ENCODE measurements at places on chromosomes 2 and 18.

DNA sequence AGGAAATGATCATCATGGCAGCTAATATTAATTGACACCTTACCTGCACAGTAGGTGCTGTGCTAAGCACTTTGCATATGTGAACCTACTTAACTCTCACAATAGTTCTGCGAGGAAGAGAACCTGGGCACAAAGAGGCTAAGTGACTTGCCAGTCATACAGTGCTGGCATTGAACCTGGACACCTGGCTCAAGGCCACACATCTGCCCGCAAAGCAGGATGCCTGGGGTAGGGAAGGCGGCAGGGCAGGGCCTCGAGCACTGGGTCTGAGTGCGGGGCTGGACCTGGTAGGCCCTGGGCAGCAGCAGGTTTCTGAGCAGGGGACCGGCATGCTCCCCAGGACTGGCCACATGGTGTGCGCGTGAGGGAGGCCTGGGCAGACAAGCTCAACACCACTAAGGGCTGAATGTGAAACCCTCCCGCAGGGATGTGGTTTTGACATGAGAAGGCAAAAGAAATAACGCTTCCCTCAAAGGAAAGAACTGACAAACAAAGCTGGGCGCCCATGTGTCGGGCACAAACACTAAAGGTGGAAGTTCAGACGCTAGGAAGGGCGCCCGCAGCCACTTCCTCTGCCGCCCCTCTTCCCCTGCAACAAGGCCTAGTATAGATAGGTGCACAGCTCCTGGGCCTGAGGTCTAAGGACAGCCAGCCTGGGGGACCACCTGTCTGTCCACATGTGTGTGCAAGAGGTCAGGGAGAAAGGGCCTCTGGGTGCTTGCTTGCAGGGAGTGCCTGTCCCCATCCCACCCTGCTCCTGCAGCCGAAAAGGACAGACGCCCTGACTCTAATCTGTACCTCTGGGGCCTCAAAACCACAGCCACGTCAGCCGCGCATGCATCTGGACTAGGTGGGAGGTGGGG is 92.5 kb downstream of the ZFP36L2 start:
- DNase-seq: no peak

DNA sequence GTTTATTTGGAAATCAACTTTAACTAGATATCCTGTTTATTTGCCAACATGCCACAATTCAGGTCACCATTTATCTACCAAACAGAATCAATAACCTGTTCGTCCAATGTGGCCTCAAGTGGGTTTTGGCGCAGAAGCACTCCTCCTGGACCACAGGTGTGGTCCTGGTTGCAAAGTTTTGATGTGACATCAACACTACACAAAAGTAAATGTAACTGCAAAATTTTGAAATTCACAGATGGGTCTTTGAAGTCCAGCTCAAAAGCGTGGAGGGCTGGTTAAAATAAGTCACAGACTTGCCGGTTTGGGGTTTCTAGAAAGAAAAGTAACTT is 474 bp upstream of the GCA start:
- no peak for DNase-seq

GRCh38 chr2:171158790-171159371 is 1.8 kb downstream of the TLK1 start:
- DNase-seq: no peak

GRCh38 chr2:3344897-3345296 is 32.7 kb downstream of the EIPR1 start:
- DNase-seq: no peak

GRCh38 chr2:2010251-2010650 is 265.9 kb upstream of the PXDN start:
- no peak for DNase-seq

GRCh38 chr2:63891488-63892030 is 49.9 kb downstream of the UGP2 start:
- no peak for DNase-seq

DNA sequence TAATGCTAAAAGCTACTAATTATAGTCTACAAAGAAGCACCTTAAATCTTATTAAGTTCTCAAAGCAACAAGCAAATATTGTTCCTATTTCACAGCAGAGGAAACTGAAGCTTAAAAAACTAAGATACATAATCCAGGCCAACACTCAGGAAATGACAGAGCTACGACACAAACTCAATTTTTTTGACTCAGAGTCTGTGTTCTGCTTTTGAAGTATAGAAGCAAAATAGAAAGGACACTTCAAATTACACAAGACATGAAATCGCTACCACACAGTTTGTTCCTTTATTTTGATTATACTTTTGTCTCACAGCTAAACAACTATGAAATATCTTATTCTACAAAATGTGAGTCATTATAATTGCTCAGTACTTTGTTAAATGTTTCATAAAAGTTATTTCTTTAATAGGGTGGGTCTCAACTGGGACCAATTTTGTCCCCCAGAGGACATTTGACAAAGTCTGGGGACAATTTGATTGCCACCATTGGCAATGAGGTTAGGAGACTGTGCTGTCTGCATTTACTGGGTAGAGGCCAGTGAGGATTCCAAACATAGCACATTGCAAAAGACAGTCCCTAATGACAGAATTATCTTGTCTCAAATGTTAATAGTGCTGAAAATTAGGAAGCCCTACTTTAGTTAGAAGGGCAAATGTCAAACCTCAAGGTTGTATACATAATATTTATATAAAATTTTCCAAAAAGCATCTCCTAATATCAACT is 101.5 kb upstream of the GRB14 start:
- no peak for DNase-seq

- no peak for DNase-seq
Measured at GRCh38 chr18:23995180-23995579, 19.4 kb upstream of the TTC39C start.

- DNase-seq: no peak
Measured at GRCh38 chr2:134683561-134684112, 35.2 kb downstream of the TMEM163 start.

DNA sequence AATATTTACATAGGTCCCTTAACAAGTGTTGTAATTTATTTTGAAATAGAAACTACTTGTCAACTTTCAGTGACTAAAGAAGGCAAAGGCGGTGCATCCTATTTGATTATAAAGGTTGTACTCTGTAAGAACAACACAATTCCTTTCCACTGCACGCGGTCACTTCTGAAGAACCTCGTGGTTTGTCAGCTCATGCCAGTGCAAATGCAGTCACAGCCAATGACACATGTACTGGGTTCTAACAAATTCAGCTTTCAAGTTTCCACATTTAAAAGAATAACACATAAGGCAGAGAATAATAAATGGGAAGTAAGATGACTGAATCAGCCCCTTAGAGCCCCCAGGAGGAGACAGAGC is 39.7 kb downstream of the CYB5A start:
- DNase-seq: peak; percentile 53

DNA sequence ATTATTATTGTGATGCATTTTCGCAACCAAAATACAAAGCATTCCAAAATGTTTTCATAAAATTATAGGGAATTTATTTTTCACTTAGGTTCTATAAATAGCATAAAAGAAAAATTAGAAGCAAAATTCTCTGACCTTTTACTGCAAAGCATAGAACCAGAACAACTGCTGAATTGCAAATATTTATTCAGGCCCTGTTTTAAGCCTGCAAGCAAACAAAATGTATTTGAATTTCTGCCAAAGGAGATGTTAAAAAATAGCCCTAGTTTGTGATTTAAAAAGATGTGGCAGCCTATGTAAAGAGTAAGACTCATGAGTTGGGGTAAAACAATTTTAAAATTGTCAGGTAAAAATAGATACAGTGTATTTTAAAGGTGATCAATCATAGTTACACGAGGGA is 138.1 kb downstream of the KCNJ3 start:
- no peak for DNase-seq

DNA sequence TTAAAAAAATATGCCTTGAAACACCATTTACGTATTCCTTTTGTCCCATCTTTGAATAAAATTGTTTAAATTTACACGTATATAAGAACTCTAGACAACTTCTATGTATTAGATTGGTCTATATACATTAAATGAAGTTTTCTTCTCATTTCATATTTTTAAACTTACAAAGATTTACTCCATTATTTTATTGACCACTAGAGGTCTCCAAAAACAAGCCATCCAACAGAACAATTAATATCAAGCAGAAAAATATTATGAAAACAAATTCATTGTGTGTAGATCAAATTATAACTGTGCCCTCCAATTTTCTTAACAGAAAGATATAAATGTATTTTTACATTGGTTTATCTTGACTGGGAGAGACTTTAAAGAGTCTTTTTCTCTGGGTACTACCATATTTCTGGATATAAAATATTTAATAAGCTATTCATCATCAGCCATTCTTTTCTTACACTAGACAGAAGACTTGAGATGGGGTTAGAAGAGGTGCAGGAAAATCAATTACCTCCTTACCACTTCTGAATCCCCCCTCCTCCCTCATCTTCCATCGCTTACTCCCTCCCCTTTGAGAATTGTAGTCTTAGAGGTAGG is 66.5 kb downstream of the DPP4 start:
- DNase-seq: peak; percentile 16

DNA sequence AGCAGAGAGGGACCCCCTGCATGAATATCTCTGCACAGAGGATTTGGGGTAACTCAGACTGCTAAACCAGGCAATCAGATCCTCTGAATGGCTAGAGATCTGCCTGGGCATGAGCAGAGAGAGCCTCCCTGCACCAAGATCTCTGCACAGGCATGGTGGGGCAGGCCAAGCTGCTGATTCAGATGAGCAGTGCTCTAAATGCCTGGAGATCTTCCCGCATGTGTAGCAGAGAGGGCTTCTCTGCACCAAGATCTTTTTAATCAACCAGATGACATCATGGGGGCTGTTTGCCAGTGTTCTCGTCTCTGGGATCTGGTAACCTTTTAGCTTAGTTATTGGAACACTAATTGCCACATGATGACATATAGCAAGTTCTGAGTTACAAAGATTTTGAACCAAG is 301.3 kb upstream of the GALNT5 start:
- DNase-seq: peak; percentile 1

GRCh38 chr2:149063177-149063576 is 24.7 kb downstream of the LYPD6B start:
- DNase-seq: no peak

- peak; percentile 59 for DNase-seq
Measured at GRCh38 chr2:69685321-69686048, 41.9 kb upstream of the AAK1 start.

DNA sequence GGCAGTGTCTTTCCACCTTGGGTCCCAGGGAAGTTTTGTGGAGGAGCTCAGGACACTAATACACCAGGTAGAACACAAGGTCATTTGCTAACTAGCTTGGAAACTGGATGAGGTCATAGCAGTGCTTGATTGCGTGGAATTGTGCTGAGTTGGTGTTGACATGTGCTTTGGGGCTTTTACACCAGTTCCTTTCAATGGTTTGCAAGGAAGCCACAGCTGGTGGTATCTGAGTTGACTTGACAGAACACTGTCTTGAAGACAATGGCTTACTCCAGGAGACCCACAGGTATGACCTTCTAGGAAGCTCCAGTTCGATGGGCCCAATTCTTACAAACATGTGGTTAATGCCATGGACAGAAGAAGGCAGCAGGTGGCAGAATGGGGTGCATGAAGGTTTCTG is 5.9 kb downstream of the CTLA4 start:
- no peak for DNase-seq

GRCh38 chr2:45261746-45262145 is 252.5 kb upstream of the SIX2 start:
- no peak for DNase-seq

GRCh38 chr2:231525248-231526163 is 4.7 kb downstream of the NMUR1 start:
- no peak for DNase-seq

DNA sequence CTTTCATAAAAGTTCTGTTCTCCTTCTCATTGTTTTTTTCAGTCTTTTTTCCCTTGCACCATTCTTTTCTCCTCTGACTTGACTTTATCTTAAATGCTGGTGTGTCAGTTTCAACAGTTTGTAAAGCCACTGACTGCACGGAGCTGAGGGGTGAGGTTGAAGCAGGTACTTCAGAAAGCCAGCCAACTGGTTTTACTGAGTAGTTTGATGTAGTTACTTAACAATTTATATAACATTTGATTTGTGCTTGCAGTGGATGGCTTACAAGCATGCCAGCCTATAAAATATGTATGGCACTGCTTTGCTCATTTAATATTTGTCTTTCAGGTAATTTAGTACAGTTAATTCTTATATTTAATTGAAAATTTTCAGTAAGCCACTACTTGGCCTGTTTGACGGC is 55.4 kb downstream of the FAM171B start:
- DNase-seq: no peak

DNA sequence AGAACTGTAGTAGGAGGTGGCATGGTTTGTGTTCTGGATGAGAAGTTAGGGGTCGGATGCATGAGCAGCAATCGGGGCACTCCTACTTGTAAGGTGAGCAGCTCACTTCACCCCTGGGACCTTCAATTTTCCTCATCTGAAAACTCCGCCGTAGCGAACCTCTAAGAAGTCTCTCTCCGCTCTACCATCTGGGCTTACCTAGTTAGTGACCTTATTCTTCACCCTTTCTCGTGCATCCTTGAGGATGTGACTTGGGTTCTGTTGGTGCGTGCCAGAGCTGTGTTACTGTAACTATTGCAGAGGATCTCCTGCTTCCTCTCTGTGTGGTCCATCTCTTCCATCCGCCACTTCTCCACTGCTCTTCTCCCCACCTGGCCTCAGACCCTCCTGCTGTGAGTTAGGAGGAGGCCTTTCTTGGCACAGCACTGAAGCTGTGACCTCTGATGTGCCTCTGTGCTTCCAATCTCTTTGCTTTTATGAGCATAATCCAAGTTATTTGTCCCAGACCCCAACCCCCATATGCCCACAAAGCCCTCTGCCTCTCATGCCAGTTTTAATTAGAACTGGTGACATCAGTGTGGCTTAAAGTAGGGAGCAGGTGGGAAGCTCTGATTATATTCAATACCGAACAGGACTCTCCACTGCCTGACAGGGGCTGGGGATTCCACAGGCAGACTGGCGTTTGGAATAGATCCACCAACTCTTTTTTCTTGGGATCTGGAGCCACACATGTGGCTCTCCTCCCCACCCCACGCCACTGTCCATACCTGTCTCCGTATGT is 178.4 kb downstream of the BCL2 start:
- DNase-seq: no peak

All from IMR-90 (cell line).